ENCODE measurements at places on chromosomes 7 and 10.

DNA sequence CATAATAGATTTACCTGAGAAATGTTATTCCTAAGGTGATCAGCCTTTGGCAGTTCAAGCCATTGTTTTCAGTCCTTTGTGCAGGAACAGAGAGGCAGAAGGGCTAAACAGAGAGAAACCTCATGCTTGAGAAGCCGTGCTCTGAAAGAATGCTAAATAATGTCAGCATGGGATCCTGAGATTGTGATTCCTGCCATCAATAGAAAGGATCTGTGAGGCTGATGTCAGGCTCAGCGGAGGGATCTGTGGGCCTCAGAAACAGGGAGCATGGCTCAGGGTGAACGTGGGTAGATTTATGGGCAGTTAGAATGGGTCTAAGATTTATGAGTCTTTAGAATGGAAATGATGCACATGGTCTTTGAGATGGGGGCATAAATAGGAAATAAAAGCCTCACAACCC, 439.2 kb upstream of the IGFBP3 start:
- DNase-seq: no peak

DNA sequence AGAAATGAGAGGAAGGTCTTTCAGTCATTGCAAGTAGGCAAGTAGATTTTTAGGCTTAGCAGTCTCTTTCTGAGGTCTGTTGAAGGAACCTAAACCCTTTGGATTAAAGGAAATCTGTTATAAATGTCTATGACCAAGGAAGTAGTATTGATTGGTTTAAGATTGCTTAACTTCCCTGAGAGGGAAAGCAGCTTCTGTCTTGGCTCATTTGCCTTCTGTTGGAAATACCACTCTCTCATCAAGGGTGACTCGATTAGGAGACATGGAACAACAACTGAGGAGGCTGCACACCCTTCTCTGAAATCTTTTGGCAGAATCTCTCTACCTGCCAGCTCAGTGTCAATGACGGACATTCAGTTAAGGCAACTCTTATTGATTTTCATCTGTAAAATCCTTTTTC, 282.9 kb downstream of the PRKG1 start:
- no peak for DNase-seq

GRCh38 chr10:26858707-26859034, 2.1 kb downstream of the ABI1 start:
- no peak for DNase-seq

- no peak for DNase-seq
These were observed 9.7 kb downstream of the MDFIC start for GRCh38 chr7:114931656-114932011.

DNA sequence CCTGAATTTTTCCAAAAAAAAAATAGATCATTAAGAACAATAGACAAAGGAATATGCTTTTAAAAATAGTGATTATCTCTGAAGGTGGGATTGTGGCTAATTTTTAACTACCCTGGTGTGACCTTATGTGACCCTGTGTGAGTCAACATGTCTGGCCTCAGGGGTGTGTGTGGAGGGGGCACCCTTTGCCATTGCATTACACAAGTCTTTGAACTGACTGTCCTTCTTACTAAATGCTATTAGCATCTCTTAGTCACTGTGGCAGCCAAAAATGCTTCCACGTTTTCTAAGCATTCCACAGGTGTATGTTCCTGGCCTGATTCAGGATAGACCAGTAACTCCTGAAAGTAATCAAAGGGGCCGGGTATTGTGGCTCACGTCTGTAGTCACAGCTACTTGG, 175.4 kb downstream of the MGMT start:
- no peak for DNase-seq
